ENCODE measurements at places on chromosomes 4 and X.

- no peak for DNase-seq
Measured at GRCh38 chr4:55466001-55466400, 70.2 kb downstream of the TMEM165 start.

- DNase-seq = no peak
Measured at GRCh38 chr4:104138116-104138515, 356.6 kb downstream of the CXXC4 start.

DNA sequence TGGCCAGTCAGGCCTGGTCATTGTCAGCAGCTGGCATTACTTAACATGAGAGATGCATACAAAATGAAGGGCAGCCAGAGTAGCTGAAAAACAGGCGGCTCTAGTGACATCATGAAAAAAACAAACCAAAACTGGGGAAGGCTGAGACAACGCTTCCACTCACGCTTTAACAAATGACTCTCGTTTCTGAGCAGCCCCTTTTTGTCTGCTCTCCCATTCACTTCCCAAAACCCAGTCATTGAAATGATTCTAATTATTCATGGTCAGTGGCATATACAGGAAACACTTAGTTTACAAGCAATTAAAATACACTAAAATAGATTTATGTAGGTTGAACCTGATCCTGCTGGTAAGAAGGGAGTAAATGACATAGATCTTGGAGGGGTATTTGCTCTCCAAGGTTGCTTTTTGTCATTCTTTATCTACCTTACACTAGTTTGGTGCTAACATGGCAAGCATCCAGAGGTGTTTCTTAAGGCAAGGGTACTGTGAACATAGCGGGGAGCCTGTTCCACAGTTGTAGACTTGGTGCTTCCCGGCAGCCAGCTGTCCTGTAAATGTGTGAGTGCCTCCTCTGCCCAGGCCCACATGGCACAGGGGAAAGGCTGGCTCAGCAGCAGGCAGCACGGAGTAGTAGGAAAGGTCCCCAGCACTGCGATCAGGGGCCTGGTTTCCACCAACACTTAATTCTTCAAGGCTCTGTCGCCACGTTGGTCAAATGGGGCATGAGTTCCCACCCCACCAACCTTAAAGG is 61.2 kb upstream of the CITED1 start:
- DNase-seq = no peak

GRCh38 chr4:51859476-51860031 is 16.6 kb downstream of the DCUN1D4 start:
- no peak for DNase-seq

- no peak for DNase-seq
Measured at GRCh38 chr4:16524911-16525554, 298.8 kb upstream of the TAPT1 start.

- no peak for DNase-seq
Measured at GRCh38 chrX:155112171-155112570, 40.9 kb downstream of the BRCC3 start.

DNA sequence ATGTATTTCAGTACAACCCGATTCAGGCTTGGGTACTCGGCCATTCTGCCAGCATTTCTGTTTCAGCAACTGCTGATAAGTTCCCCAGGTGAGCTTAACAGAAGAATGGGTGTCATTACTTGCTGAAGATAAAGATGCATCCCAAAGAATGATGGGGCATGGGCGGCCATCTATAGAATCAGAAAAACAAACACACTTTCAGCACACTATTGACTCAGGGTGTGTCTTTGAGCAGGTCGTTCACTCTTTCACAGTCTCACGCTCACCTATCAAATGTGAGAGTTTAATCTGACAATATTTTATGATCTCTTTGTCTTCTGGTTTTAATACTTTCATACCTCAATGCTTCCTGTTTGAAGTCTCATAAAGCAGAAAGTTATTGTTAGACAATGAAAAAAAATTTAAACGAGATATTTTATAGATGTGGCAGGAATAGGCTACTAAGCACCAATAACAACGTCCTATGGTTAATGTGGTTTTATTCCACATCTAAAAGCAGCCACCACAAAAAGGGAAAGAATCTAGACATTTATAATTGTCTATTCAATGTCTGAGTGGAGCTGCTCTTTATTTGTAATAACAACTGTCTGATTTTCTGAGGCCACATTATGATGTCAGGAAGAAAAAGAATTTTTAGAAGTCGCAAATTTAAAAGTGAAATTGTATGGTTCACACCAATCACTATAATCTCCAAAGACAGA is 17.0 kb downstream of the GASK1B start:
- no peak for DNase-seq

- DNase-seq = peak; percentile 9
Measured at GRCh38 chrX:56726605-56727004, 2.4 kb upstream of the NBDY start.

- DNase-seq = no peak
Measured at GRCh38 chr4:76012388-76012801, 5.1 kb upstream of the CXCL9 start.

DNA sequence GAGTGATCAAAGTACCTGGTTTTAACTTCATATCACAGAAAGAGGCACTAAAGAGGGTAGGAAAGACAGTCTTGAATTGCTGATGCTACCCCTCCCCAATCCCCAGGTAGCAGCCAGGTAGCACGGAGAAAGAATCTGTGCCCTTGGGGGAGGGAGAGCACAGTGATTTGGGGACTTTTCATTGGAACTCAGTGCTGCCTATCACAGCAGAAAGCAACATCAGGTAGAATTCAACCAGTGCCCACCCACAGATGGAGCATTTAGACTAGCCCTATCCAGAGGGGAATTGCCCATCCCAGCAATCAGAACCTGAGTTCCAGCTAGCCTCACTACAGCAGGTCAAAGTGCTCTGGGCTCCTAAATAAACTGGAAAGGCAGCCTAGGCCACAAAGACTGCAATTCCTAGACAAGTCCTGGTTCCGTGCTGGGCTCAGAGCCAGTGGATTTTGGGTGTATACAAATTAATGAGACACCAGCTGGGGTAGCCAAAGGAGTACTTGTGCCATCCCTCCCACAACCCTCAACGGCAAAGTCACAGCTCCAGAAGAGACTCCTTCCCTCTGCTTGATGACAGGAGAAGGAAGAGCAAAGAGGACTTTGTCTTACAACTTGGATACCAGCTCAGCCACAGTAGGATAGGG is 228.1 kb downstream of the THOC2 start:
- DNase-seq = no peak

DNA sequence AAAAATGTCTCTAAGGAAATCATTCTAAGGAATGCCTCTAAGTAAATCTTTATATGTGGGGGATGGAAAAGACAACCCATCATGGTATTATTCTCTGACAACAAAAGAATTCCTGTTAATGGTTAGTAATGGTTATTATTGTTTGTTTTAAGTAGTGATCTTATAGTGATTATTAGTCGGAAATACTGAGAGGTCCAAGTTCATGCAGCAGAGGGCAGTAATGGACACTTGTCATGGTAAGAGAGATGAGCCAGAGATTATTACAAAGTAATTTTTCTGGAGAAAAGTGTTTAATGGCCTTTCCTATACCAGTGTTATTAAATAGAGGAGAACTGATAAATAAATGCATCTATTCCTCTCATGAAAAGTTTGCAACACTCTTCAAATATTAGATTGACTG is 8.1 kb upstream of the DKK2 start:
- no peak for DNase-seq

DNA sequence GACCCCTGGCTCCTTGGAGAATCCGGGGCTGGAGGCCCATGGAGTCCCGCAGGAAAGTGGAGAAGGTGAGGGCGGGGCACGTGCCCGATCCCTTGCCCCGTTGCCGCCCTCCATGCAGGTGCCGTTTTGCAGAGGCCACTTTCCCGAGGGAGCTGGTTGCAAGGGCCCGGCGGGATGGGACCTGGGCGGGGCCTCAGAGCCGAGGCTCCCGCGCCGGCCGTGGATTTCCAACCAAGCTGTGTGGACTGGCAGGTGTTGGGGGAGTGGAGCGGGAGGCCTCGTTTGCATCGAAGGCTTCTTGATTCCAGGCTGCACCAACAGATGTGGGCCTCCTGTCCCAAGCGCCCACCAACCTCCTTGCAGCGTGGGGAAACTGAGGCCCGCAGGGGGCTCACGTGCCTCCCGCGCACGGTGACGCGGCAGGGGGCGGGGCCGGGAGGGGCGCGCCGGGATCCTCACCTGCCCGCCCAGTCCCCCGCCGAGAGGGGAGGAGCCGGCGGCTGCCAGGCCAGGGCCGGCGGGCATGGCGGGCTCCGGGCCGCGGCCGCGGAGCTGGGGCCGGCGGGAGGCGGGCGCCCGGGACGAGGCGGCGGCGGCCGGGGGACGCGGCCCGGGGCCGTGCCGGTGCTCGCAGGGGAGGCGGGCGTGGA is 24.9 kb downstream of the SH3BP2 start:
- DNase-seq = no peak

DNA sequence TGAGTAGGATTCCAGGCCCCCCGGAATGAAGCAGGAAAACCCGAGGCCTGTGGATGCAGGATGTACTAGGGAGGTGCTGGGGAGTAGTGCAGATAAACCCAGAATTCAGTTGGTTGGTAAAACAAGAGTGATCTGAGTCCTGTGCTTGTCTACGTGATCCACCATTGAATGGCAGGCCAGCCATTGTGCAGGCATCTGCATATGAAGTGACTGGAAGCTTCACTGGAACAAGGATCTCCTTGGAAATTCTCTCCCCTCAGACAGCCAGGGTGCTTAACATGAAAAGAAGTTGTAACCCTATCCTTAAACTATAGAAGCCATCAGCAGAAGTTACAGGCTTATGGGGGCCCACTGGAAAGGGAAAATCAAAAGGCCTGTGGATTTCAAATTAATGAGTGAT is 656 bp upstream of the GSPT2 start:
- DNase-seq = no peak

DNA sequence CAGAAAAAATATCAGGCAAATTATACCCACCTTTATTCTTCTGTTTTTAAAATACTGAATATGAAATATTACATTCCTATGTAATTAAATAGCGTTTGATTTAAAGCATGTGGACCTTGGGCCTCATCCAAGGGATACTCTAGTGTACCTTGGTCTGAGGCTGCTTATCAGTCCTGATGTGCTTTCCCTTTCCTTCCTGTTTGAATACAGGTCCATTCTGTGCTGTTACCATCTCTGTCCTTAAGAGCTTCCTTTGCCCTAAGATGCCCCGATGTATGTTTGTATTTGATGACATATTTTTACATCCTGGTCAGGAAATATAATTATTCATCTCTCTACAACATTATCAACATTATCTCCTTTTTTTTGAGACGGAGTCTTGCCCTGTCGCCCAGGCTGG is 24.1 kb downstream of the FAT4 start:
- no peak for DNase-seq

DNA sequence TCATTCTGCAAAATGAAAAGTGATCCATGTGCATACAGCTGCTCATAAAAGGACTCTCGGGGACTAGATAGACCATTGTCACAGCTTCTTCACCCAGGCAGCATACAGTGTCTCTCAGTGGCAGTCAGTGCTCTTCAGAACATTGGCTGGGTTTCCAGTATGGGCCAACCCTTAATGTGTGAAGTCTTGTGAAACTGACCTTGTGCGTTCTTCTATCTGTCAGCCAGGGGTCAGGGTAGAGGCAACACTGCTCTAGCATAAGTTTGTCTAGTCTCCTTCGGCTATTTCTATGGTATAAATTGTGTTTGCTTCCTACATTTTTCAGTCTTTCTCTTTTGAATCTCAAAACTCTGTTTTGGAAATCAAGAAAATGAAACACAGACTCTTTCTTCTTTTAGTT is 37.0 kb upstream of the SMIM31 start:
- no peak for DNase-seq

GRCh38 chr4:108700081-108700757 is 49.8 kb downstream of the OSTC start:
- DNase-seq = no peak

- no peak for DNase-seq
Measured at GRCh38 chr4:13515268-13515667, 29.0 kb downstream of the NKX3-2 start.

- no peak for DNase-seq
Measured at GRCh38 chr4:870951-871350, 45.0 kb upstream of the CPLX1 start.

DNA sequence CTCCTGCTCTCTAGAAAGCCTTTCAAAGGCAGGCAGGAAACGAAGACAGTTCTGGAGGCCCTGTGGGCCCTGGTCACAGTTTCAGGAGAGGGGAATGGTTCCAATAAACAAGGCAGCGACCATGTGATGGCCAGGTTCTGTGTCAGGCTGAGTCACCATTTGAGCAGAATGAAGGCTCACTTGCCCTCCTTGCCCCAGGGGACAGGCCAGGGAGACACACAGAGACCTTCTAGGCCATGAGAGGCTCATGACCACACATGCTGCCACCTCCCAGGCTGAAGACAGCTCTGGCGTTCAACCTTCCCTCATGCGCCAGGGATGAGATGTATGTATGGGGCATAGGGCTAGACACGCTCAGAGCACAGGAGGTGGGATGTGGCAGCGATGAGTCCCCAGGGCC is 22.9 kb upstream of the TRIM2 start:
- DNase-seq = no peak

GRCh38 chr4:109990261-109991257 is 77.9 kb downstream of the EGF start:
- no peak for DNase-seq

GRCh38 chr4:38146383-38146782 is 186.2 kb downstream of the PTTG2 start:
- DNase-seq = no peak

GRCh38 chrX:154004315-154004714 is 15.4 kb downstream of the IRAK1 start:
- DNase-seq = no peak

GRCh38 chrX:40373641-40374040 is 207.1 kb upstream of the ATP6AP2 start:
- DNase-seq = no peak

GRCh38 chr4:2963966-2964471 is 648 bp downstream of the GRK4 start:
- DNase-seq = no peak

DNA sequence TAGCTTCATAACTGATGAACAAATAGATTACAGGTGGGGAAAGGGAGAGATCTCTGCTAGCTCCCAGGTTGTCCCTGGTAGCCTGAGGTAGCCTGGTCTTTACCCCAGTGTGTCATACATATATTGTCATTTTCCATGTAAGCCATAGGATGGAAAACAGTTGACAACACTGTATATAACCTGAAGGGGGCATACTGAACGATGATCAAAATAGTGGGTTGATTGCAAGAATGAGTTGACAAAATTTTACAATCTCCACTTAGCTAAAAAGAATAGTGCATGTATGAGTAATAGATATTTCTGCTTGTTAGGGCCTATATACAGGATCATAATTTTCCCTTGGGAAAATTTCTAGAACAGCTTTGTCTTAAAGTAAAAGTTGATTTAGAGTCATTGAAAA is 304.1 kb upstream of the HAND2 start:
- DNase-seq = no peak

DNA sequence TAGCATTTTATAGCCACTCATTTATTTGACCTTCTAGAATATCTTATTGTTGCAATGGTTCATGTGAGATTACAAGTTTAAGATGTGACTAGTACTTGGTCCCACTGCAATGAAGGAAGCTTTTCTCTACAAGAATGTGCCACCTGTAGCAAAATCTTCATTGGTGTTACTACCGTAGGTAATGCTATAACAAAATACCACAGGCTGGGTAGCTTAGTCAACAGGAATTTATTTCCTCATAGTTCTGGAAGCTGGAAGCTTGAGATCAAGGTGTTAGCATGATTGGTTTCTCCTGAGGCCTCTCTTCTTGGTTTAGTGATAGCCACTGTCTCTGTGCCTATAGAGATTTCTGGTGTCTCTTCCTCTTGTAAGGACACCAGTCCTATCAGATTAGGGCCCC is 441.0 kb downstream of the GPM6A start:
- DNase-seq = no peak

Data from CD4-positive, CD25-positive, alpha-beta regulatory T cell (primary cell).